ENCODE measurements at places on chromosomes 4 and X.

GRCh38 chr4:69750346-69750745 is 10.1 kb downstream of the SULT1B1 start:
- no peak for DNase-seq

DNA sequence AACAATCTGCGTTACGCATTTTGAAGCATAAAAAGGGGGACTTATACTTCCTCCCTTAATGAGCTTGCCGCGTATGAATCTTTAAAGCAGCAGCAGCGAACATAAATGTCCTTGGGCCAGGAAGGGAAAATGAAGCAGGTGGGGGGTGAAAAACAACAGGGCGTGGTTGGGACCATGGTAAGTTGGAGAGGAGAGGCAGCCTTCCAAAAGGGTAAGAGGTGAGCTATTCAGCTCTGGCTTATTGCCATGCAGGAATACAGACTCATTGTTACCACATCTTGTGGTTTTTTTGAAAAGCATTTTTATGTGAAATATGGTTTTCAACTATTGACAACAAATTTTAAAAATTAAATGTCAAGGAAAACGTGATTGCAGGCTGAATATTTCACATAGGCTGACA is 710.7 kb upstream of the FAM241A start:
- no peak for DNase-seq

DNA sequence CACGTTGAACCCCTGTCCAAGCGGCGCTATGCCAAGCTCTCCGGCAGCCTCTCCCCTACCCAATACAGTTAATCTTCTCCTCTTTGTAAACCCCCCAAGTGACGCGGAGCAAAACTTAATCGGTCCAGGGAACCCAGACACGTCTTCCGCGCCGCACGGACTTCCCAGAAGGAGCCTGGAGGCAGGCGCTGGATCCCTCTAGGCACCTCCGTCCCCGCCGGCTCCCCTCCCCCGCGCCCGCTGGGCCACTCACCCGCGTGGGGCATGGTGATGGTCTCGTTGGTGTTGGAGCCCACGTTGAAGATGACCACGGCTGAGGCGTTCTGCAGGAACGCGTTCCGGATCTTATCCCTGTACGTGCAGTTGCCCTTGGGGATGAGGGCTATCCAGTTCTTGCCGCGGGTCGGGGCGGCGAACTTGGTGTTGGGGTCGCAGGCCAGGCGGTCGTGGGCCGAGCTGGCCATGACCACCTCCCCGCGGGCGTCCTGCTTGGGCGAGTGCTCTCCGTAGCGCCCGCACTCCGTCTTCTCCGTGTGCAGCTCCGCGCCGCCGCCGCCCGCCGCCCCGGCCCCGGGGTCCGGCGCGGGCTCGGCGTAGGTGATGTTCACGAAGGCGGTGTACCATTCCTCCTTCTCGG is 1.1 kb downstream of the RNF150 start:
- peak; percentile 17 for DNase-seq

DNA sequence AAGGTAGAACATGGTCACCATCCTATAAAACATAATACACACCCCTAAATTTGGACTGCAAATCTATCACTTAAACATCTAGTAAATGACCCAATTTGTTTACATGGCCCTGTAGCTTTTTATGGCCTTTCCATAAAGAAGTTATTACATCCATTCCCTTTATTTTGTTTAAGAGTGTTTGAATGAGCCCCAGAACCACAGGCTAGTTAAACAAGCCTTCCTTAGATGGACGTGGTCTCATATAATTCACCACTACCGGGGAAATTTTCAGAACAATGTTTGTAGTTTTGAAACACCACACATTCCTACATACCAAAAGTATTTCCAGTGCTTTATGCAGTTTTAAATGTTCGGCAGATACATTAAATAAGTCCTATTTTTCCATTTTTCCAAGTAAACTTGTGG is 12.3 kb downstream of the PDGFC start:
- DNase-seq, result no peak

- no peak for DNase-seq
These were observed 89.5 kb upstream of the CITED1 start for GRCh38 chrX:72395237-72395636.

DNA sequence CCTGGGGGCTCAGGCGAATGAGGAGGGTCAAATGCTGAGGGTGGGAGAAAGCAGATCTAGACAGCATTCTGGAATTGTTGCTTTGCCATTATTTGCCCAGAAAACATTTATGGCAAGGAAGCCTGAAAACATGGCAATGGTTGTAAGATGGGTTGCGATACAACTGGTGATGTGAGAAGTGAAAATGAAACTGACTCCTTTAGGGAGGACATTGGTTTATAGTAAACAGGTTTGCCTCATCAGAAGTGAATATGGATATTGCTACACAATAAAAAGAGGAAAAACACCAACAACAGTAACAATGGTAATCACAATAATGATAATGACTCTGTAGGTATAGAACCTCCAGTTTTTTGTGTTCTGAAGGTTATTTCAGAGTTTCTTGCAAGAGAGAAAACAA is 107.0 kb upstream of the TBC1D9 start:
- DNase-seq, result no peak

DNA sequence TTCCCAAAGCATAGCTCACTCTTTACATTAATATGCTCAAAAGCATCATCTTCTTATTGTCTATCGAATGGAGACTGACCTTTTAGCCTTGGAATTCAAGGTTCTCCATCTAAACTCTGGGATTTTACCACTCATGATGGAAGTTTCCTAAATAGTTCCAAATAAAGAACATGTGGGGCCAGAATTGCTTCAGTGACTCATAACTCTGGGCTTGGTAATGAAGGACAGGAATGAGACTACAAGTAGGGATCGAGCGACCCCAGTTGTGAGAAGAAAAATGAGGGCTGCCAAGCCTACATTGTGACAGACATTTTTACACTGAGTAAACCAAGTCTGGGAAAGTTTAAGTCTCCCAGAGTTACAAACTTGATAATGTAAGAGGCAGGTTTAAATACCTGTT is 269.9 kb downstream of the CBLL2 start:
- DNase-seq, result no peak

DNA sequence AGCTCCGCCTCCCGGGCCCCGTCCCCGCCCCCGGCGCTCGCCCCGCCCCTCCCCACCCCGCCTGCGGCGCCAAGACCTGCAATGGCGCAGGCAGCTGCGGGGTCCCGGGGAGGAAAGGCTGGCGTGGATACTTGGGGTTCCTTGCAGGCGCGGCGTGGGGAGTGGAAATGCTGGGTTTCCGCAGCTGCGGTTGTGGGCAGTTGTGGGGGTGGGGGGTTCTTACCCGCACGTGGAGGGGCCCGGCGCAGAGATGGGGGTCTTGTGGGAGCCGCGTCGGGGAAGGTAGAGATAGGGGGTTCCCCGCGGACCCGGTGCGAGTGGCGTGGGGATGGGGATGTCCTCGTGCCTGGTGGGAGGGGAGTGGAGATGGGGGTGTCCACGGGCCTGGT is 680 bp upstream of the ASMTL start:
- DNase-seq, result no peak

DNA sequence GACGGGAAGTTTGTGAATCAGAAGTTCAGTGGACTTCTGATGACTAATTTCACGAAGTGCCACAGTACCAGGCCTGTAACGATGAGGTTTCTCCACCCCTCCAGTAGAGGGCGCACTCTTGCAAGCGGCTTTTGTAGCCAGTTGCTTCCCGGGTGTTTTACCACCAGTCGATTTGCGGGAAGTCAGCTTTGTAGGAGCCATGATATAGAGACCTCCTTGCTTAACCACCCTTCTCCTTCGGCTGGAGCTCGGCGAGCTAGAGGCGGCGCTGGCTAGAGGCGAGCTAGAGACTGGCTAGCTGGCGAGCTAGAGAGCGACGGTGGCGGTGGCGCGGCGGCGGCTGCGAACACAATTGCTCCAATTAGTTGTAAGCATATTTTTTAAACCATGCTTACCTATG is 72.0 kb downstream of the IL1RAPL1 start:
- peak; percentile 32 for DNase-seq

GRCh38 chr4:53037892-53038291 is 175.8 kb downstream of the RASL11B start:
- no peak for DNase-seq

GRCh38 chr4:22465349-22465748 is 50.5 kb downstream of the ADGRA3 start:
- no peak for DNase-seq

DNA sequence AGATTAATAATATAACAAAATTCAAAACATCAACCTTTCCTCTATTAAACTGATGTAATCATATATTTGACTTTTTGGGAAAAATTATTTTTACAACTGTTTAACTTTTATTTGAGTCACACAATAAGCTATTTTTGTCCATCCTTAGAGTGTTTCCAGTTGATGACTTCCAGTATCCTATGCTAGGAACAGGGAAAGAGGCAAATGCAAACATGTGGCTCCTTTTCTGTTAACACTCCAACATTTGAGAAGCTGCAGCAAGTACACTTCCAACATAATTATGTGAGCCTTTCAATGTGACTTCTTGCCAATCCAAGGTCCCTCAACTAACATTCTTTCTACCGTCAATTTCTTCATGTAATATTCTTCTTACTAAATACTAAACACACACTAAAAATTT is 117.7 kb downstream of the PPA2 start:
- no peak for DNase-seq

- no peak for DNase-seq
These were observed 18.4 kb downstream of the FGF2 start for GRCh38 chr4:122845066-122845465.

- DNase-seq, result no peak
These were observed 63.0 kb upstream of the MXD4 start for GRCh38 chr4:2324891-2325290.

- peak; percentile 73 for DNase-seq
These were observed at the start of gene ZFX for GRCh38 chrX:24149351-24150050. ZFX (plus strand) TSS chrX:24149729; CDS start chrX:24172743, 23,014 bp downstream.

DNA sequence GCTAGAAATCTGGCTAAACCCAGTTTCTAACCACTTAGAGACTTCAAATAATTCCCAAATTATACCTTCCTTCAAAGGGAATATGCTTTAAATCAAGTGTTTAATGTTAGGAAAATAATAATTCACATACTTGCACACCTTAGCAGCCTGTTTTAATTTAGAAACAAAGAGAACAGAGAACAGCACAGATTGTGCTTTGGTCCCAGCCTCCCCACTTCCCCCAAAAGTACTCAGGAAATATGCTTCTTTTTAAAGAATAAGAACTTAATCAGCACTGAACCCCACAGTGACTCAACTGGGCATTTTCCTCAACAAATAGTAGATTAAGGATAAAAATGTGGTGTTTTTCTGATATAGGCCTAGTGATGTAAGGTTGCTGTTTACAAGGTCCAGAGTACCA is 295.8 kb downstream of the GBA3 start:
- DNase-seq, result no peak

DNA sequence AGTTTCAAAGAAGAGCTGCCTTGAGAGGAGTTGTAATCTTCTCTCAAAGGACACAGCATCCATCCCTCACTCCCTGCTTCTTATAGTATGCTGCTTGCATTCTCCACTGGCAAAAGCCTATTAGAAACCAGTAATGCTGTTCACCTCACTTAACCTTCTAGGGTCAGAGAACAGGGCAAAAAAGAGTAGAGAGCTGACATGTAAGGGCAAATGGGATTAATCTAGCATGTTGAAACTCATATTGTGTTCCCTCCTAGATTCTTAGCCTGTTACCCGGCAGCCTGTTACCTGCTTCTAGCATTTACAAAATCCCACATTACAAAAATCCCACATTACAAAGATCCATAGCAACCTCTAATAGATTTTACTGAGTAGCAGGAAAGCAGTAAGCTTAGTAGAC is 244.7 kb downstream of the SLC7A11 start:
- no peak for DNase-seq

DNA sequence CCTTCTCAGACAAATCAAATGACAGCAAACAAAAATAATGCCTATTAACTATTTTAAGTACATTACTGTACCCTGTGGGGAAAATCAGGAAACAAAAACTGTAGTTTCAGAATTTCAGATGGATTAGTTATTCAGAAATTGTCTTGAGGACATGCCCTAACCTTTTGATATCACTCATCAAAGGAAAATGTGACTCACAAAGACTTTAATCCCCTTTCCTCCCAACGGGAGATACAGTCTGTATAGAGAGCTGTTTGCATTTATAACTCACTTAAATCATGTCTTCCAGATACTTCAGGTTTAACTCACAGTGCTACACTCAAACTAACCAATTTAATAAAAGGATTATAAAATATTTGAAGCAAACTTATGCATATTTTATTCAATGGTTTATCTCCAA is 304.0 kb downstream of the MAPK10 start:
- DNase-seq, result no peak

DNA sequence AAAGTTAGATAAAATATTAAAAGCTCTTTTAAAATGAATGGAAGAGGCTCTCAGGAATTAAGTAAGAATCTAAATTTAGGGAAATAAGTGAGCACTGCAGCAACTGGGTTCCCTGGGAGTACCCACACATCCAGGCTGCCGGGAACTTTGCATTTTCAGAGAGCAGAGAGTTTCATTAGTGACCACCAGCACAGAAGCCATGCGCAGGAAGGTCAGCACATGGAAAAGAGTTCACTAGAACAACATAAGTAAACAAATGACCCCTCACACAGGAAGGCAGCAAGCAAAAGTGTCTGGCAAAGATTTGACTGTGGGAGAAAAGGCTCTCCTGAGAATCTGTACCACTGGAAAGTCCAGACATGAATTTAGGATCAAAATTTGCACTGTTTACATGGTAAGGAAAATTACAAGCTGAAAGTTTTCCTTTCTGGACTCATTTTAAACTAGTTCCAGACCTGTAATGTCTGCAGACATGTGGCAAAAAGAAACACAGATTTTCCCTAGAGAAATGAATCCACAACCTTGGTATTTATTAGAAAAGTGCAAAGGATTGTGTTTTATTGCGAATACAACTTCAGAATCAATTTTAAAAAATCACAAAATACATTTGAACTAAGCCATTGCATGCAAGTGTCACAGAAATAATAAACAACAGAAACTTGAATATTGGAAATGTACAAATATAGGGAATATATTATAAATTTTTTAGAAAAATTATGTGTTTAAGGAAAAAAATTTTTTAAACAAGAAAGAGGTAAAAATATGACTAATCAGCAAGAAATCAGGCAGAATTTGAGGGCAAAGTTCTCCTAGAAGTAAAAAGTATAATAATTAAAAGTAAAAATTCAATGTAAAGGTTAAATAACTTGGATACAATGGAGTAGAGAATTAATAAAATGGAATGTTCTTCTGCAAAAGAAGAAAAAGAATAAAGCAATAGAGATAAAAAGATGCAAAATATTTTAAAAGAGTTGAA is 18.4 kb upstream of the MYOZ2 start:
- no peak for DNase-seq

DNA sequence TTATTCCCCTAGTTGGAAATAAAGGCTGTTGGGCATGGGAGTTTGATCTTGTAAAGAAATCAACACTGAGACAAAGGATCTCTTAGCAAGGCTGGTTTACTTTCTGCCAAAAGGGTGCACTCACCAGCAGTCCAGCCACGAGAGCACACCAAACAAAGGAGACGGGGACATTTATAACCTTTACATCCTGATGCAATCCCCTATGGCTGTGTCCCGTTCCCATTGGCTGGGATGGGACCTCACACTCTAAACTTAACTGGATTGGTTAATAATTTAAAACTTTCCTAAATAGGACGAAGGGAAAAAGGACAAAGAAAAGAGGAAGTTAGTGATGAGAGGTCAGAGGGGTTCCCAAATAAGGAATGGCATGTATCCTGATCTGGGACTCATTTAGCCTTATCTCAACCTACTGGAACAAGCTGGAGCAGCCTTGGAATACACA is 17.9 kb downstream of the METAP1 start:
- DNase-seq, result no peak

GRCh38 chr4:149741186-149741831 is 74.3 kb downstream of the IQCM start:
- no peak for DNase-seq
